Pulmonary artery endothelial cell (primary cell): ENCODE measurements at places on chromosomes 5 and 9. TPM values are rescaled to one million over a fixed set of nuclear protein-coding genes. Genes with fewer than 3 reads are reported as not detected.

GRCh38 chr5:81397176-81397575 is 3.2 kb upstream of the ACOT12 start:
- no peak for DNase-seq

DNA sequence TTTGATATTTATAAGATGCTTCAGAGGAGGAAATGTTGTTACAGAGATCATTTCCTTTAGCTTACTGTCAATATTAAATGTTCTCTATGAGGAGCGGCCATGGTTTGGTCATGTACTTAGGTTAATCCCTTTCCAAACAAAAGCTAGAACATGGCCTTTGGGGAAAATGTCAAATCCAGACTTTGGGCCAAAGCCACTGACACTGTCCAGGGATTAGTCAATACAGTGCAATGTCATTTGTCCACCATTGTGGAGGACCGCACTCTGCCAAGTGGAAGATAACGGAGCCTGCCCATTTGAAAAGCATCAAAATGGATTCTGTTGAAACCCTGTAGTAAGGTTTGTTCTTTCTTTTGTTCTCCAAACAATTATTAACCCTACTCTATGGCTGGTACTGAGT is 50.1 kb downstream of the FRMPD1 start:
- DNase-seq: no peak

PCDHGC3 gene
- 9.0 and 14.7 TPM in 2 replicates for total RNA-seq

DNA sequence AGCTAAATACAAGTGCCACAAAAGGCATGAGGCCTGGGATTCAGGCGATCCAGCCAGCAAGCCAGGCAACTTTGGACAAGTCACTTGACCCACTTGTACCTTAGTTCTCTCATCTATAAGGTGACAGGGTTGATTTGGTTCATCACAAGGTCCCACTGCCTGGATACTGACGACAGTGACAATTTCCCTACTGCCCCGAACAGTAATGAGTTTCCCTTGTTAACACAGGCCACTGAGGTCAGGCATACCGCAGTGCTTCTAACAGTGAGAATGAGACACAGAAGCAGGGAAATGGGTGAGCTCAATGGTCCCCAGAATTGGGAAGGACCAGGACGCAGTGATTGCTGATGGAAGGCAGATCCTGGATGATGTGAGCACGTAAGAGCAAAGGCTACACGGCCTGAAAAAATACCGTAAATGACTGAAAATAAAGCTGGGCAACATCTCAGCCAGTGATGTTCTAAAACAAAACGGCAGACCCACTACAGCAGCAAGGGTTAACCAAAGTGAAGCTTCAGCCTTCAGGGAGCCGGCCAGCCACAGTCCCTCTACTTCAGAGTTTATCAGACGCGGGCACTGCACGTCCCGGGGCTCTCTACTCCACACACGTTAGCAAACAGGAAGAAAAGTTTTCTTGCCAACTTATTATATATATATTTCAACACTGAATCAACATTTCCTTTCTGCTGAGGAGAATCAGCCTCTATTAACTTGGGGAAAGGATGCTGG is 846 bp downstream of the MGAT1 start:
- no peak for DNase-seq

GRCh38 chr5:74155501-74155900 is 485.0 kb downstream of the ENC1 start:
- DNase-seq: no peak
